ENCODE measurements at places on chromosomes 1 and 21. TPM values are rescaled to one million over a fixed set of nuclear protein-coding genes. Genes with fewer than 3 reads are reported as not detected.

DNA sequence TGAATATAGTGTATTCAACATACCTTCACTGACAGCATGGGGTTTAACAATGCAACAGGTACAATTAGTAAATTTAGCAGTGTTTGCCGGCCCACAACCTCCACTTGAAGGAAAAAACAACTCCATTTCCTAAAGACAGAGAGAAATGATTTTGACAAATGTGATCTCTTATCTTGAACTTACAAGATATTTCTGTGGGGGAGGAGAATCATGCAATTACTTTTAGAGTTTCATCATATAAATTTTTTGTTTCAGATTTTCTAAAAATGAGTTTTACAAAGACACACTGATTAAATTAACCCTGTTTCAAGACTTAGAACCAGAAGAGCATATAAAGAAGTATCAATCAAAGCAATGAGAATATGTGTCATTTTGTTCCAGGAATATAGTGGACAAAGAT lies 80.3 kb downstream of the NME7 start:
- DNase-seq, result no peak

The SELENBP1 gene
- polyA plus RNA-seq, result 3.0 TPM

DNA sequence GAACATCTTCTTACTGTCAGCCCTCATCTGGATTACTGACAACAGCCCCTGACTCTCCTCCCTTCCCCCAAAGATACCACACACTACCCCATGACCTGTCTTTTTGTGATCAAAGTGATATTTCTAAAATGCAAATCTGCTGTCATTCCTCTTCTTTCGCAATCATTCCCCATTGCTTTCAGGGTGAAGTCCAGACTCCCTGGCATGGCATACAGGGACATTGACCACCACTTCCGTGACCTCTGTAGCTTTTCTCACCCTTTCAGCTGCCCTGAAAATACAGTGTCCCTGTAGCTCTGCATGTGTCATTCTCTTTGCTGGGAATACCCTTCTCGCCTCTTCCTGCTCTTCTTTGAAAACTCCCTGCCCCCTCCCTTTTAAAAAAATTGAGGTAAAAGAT lies 4.1 kb downstream of the SERINC2 start:
- no peak for DNase-seq

- DNase-seq, result no peak
Measured at GRCh38 chr1:11944358-11944931, 9.9 kb downstream of the PLOD1 start.

DNA sequence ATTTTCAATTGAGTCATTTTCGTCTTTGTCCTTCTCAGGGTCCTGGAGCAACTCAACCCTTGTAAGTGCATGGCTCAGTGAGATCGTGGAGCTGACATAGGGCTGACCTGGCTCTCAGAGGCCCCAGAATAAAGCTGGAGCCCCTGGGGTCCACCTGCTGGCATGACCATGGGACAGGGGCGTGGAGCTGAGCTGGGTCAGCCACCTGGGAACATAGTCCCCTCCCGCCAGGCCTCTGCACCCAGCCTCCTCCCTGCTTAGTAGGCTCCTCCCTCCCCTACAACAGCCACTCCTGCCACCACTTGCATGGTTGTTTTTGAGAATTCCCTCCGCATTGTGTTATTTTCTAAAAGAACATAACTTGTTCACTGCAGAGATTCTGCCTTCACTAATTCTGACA lies 3.1 kb upstream of the RIPK4 start:
- DNase-seq, result no peak

The LAMB3 gene
- 953 TPM for polyA plus RNA-seq

GRCh38 chr1:227215863-227216510 lies 102.3 kb downstream of the CDC42BPA start:
- DNase-seq, result no peak

Data from keratinocyte (primary cell).